ENCODE measurements at places on chromosomes 1 and 21.

- DNase-seq, result peak; percentile 21
These were observed 61.2 kb upstream of the VTCN1 start for GRCh38 chr1:117271959-117272358.

DNA sequence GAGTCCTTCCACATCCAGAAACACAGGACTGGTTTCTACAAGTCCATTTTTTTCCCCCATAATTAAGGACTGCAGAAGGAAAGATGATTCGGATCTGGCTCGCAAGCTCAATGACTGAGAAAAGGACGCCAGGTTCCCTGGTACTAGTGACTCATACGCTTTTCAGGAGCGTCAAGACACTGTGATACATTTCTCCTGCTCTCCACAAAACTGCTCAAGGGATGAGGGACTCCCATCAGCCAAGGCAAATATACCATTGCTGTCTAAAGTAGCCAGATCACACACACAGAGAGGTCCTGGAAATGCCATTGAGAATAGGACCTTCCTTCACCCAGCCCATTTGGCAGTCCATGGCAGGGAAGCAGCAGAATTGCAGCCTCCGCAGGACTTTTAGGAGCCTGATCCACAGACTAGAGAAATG is 253.6 kb upstream of the IRF2BP2 start:
- DNase-seq, result peak; percentile 81

DNA sequence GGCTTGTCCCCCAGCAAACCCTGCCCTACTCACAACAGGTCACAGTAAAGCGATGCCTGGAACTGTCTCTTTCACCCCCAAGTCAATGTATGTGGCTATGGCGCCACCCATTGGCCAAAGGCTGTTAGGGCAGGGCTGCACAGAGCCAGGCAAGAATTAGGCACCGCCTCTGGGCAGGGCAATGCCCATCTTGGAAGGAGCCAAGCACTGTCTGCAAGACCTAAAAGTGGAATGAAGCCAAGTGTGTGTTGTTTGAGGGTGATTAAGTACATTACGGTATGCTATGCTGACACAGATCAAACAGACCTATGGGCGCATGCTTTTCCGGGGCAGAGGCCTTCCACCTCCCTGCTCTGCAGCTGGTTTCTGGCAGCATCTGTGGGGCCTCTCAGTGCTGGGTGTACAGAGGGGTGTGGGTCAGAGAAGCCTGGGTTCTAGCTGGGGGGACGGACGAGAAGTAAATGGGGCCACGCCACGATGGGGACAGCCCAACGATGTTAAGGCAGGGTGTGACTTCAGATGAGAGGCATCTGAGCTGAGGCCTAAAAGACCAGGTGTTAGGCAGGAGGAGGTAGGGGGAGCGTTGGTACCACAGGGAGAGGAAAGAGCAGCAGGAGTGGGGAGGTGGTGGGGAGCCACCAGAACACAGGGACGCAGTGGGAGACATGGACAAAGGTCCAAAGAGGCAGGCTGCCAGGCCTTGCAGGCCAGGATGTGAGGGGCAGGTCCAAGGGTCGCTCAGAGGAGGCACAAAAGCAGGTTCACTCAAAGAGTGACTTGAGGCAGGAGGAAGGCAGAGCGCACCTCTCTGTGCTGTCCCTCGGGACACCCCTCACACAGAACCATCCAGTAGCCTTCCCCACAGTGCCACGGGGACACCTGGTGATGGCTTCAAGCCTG is 49.8 kb downstream of the ACOT7 start:
- DNase-seq, result peak; percentile 83

- peak; percentile 88 for DNase-seq
These were observed 184.2 kb downstream of the ETS2 start for GRCh38 chr21:38989745-38990423.

DNA sequence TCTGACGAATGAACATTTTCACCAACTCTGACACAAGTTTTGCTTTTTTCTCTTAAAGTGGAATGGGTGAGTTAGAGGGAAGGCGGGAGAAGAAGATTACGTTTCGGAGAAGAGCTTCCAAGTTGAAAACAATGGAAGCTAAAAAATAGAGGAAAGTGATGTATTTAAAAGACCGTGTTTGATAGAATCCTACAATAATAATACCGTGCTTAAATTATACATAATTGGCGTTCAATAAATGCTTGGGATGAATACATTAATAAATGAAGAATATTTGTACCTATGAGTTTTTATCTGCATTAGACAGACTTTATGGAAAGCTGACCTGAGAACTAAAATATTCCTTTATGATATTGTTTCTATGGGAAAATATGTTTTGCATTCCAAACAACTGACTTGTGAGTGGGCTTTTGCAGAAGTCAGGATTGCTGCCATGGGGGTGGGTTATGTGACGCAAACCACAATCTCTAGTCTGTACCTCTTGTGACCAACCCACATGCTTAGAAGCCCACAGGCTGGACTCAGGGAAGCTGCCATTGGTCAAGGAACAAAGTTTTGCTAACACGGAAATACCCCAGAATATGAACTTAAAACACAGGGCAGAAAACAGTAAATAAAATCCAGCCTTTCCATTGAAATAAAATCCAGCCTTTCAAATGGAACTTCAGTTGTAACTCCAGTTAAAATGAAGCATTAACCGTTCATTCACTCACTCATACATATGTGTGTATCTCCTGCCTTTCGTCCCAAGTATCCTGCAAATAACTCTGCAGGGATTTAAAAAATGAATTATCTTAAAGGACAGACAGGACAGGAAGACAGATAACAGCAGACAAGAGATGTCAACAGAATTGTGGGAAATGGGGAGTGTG is 21.3 kb upstream of the ATF3 start:
- no peak for DNase-seq

GRCh38 chr1:118783095-118783758 is 204.9 kb downstream of the TBX15 start:
- no peak for DNase-seq

DNA sequence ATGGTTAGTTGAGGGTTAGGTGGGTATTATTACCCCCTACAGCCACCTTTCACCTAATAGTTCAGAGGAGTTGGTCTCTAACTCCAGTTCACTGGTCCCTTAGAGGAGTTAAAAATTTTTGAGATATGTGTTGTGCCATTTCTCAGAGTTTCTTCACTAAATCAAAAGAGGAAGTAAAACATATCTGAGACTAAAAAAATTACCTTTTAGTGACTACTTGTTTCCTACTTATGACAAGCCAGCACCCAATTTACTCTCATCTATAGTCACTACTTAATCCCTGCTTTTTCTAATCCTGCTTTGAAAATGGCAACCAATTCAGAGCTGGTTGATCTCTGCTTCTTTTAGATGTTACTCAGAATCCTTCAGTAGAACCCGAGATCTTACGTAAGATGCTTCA is 1316.8 kb upstream of the B3GALT2 start:
- no peak for DNase-seq

DNA sequence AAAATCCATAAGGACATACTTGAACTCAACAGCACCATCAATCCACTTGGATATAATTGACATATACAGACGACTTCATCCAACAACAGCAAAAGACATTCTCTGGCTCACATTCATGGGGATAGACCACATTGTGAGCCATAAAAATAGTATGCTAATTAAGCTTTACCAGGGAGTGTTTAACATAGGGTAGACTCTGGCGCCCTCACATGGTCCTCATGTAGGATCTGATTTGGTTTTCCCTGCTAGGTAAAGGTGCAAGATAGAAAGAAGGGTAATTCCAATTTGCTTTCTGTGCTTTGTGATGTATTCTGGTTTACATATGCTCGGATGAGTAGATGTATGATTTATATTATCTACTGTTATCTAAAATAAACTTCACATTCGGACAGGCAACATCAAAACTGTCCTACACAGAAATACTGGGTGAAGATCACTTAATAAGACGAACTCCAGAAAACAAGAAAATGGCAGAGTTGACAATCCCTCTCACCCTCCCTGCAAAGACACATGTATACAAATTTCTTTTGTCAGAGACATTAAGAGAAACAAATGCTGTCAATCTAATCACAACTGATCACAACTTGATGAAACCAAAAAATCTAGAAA is 27.7 kb downstream of the CR1L start:
- peak; percentile 53 for DNase-seq

- no peak for DNase-seq
These were observed 25.5 kb downstream of the JAM2 start for GRCh38 chr21:25664491-25664931.

Data from EH (cell line).